ENCODE measurements at places on chromosomes 11 and 22. TPM values are rescaled to one million over a fixed set of nuclear protein-coding genes. Genes with fewer than 3 reads are reported as not detected.

The PLA2G6 gene
- total RNA-seq, result 5.2 TPM

The SAAL1 gene
- 22.7 TPM for total RNA-seq

The ANKK1 gene
- not detected for total RNA-seq

The KRTAP5-10 gene
- total RNA-seq, result not detected

The H19 gene
- 0.55 TPM for total RNA-seq

Measured in renal cortical epithelial cell (primary cell).